Neural progenitor cell (in vitro differentiated cells): ENCODE measurements at places on chromosomes 2 and 18.

- DNase-seq: no peak
These were observed 18.2 kb downstream of the CREG2 start for GRCh38 chr2:101369100-101369499.

DNA sequence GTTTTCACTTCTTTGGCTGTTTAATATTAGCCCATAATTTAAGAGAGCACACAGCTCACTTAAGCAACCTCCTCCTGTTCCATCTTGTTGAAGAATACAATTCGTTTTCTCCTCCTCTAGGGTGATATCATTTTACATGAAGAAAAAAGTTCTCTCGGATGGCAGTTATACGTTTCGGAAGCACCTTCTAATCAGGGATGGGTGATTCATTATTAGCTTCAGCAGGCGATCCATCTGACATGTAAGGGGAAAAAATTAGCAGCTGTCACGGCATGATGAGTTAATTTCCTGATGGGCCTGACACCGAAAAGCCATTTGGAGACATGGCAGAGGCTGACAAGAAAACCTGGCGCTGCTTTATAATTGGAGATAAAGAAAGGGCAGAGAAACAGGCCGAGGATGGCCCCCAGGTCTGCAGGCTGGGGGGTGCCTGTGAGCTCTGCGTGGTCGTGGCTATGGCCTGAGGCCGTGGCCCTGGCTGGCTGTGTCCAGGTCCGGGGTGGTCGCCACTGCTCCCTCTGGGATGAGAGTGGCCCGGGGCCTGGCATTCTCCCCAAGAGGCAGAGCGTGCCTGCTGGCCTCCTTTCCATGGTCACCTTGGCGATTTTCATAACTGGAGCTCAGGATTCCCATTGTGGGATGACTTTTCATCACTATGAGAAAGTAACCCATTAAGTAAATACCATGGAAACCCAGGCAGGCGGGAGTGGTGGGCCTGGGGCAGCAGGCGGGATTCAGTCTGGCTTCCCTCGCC is 140.1 kb downstream of the PTGR3 start:
- no peak for DNase-seq

DNA sequence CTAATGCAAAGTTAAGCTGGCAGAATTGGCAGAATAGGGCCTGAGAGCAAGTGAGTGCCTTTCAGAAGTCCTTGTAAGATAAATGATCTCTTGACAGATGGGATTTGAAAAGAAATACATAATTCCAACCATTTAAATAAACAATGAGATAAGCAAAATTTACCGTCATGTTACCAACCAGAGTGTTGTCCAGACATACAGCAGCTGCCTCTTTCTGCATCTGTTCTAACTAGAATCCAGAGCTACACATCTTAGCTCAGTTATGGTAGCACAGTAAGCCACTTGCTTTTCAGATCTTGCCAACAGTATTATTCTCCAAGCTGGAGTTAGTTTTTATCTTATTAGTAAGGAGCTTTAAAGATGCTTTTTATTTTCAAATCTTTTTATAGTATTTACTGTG is 179.6 kb downstream of the BARD1 start:
- no peak for DNase-seq

DNA sequence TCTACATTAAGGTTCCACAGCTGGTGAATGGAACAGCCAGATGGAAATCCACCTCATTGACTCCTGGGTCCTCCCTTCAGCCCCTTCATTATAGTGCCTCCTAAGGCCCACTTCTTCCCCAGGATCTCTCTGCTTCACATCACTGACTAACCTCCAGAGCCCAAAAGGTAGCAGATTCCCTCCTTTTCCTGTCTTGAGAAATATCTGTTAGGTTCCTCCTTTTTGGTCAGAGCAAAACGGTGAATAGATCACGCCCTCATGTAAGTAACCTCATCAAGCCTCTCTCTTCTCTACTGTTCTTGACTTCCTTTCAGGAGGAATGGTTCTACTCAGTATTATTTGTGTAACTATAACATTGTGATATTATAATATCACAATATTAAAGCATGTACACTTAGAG is 155.0 kb upstream of the SRD5A2 start:
- DNase-seq: no peak

DNA sequence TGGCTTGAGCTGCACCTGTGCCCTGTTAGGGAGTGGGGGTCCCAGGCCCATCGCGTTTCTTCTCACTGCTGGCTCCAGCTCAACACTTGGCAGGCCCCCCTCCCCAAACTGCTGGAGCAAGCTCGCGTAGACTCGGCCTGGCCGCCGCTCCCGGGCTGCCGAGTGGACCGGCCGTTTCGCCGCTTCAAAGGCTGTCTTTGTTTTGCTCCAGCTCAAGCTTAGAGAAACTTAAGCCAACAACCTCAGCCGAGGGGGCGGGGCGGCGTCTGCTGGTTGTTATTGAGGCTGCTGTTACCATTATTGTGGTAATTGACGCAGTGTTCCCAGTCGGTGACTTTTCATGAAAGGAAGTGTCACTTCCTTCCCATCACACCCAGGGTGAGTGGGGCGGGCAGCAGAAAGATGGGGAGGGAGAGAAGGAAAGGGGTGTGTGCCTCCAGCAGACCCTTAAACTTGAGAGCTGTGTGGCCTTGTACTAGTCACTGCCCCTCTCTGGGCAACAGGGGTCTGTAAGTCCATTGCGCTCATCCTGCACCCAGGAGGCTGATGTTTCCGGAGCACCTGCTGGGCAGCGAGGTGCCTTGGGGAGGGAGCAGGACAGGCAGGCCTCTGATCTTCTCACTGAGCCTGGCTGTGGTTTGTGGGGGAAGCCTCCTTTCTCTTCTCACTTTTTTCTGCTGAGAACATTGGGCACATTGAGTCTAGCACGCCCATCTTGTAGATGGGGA is 2.1 kb downstream of the ARID5A start:
- peak; percentile 95 for DNase-seq

- no peak for DNase-seq
These were observed 48.9 kb downstream of the BMP10 start for GRCh38 chr2:68822207-68822872.

DNA sequence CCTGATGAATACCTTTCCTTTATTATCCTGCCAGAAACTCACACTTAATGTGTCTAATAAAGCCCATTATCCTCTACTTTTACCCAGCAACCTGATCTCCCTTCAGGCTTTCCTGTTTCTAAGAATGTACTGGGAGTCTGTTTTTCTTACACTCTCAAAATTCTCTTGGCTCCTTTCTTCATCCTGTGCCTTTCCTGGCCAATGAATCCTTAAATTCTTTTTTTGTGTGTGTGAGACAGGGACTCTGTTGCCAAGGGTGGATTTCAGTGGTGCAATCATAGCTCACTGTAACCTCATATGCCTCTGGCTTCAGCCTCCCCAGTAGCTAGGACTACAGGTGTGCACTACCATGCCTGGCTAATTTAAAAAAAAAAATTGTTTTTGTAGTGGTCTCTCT is 72.7 kb downstream of the MAP2 start:
- DNase-seq: no peak

DNA sequence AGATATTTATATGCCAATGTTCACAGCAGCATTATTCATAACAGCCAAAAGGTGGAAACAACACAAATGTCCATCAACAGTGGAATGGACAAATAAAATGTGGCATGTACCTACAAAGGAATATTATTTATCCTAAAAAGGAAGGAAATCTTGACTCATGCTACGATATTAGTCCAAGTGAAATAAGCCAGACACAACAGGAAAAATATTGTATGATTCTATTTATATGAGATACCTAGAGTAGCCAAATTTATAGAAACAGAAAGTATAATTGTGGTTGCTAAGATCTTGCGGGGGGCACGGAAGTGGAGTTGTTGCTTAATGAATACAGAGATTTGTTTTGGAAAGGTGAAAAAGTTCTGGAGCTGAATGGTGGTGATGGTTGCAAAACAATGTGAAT is 33.0 kb upstream of the CCDC150 start:
- DNase-seq: no peak

GRCh38 chr2:238320648-238321281 is 447 bp downstream of the TRAF3IP1 start:
- DNase-seq: peak; percentile 63

- peak; percentile 84 for DNase-seq
These were observed 191.7 kb upstream of the HAAO start for GRCh38 chr2:42984081-42984480.

- peak; percentile 36 for DNase-seq
These were observed 1.5 kb downstream of the KLF7 start for GRCh38 chr2:207164006-207164831.

DNA sequence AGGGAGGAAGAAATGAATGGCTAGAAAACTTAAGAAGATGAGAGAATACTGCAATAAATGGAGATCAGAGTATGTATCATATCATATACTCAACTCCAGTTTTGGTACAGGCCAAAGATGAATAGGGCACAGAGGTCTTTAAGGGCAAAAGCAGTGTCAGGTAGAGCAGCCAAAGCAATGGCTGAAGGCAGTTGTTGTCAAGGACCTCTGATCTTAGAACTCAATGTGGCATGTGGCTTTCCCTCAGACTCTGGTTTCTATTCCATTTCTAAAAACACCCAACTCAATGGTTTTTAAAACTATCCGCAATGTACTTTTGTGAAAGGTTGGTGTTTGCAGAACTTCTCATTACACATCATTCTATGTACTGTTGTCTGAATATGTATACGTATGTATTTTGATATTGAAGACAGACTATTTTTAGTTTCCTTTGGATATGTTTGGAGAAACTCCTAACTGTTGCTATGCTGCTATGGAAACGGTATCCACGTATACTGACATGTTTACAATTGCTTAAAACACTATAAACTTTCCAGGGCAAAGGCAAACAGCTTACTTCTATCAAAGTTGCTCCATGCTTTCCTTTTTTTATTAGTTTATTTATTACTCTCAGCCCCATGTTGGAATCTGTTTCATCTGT is 58.1 kb upstream of the PELI1 start:
- DNase-seq: no peak

GRCh38 chr2:144460727-144461307 is 59.1 kb downstream of the ZEB2 start:
- DNase-seq: no peak

DNA sequence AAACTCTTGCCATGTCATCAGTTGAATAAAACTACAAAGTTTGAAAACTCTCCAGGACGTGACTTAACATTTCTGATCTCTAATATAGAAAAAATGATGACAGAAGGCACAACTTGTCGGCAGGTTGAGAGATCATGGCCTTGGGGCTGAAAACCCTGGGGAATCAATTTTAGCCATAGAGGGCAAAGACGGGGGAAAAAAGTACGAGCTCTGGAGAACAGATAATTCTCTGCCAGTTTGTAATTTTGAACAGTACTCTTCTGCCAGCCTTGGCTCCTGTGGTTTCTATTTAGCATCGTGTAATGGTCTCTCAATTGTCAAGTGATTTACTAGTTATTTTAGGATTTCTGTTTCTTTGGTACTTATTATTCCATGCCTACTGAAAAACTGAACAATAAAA is 25.3 kb upstream of the CPS1 start:
- no peak for DNase-seq

DNA sequence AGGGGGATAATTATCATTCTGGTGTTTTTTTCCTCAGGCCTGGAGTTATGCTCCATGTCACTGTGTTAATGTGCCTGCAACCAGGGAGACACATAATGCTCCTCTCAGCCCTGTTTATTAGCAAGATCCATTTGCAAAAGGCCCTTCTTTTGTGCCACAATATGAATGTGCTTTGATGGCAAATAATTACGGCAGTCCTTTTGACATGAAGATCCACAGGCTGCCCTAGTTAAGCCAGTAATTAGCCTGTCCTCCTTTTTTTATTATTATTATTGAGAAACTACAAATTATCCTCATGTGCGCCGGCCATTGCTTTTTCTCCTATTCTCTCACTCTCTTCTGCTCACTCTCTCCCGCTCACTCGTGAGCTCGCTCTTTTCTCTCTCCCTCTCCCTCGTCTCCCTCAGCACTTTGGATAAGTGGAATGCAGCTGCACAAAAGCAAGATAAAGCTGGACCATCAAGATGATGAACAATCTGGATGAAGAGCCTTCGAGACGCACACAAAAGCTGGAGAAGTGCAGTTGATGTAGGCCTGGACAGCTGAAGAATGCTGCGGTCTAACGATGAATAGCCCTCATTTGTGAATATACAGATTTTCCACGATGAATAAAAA is 762.3 kb downstream of the BCL11A start:
- no peak for DNase-seq

- no peak for DNase-seq
These were observed 15.2 kb downstream of the GKN2 start for GRCh38 chr2:68937346-68938055.

DNA sequence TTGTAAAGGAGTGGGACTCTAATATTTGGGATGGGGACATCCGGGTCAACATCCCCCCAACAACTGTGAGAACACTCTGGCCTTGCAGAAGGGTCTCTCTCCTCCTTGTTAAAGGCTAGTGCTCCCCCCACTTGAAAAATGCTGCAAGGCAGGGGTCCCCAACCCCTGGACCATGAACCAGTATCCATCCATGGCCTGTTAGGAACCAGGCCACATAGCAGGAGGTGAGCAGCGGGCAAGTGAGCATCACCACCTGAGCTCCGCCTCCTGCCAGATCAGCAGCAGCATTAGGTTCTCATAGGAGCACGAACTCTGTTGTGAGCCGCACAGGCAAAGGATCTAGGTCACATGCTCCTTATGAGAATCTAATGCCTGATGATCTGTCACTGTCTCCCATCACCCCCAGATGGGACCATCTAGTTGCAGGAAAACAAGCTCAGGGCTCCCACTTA is 243.9 kb upstream of the ID2 start:
- DNase-seq: no peak

GRCh38 chr2:70705160-70705850 is 62.7 kb downstream of the ADD2 start:
- DNase-seq: no peak

DNA sequence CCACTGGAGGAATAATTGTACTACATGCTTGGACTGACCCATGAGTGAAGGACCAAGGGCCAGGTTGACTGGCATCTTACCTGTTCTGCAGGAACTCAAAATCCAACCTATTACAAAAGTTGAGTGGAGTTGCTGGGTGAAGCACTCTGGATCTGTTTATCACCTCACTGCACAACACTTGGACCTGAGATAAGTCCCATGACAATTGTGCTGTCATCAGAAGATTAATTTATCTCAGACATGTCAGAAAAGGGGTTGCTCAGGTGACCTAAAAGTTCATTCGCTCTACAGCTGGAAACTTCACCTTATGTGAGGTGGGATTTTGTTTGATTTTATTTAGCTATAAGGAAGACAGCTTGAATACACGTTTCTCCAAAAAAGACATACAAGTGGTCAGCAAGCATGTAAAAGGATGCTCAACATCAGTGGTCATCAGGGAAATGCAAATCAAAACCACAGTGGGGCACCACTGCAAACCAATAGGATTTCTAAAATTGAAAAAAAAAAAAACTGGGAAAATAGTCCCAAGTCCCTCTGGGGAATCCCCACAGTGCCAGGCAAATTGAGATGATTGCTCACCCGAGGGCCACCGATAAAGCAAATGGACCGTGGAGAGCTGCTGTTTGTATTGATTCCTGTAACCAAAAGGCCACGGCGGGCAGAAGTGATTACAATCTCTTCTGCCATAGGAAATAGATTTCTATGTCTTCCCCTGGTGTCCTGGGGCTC is 65.8 kb upstream of the SLC35F5 start:
- DNase-seq: no peak
